ENCODE measurements at places on chromosomes 6 and 20.

DNA sequence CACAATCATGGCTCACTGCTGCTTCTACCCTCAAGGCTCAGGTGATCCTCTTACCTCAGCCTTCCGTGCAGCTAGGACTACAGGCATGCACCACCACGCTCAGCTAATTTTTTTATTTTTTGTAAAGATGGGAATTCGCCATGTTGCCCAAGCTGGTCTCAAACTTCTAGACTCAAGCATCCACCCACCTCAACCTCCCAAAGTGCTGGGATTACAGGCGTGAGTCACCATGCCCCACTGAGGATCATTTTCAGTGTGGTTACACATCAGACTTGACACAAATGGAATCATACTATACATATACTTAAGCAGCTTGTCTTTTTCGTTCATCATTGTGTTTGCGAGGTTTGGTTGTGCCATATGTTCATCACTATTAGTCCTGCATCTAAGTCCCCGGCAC, 26.6 kb downstream of the ZC3H12D start:
- no peak for DNase-seq

DNA sequence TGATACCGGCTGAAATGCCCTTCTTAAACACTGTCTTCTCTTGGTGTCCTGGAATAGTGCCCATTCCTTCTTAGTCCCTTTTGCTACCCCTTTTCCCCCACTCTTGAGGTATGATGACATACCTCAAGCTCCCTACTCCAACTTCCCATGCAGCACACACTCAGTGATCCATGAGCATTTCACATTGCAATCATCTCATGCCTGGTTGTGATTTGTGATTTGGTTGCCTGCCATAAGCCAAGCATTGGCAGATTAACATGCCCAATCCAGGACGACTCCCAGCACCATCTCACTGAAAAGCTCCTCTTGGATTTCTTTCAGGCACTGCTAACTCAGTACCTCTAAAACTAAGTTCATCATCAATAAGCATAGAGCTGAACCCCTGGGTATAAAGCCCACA, 14.7 kb upstream of the PTPRA start:
- DNase-seq = no peak

GRCh38 chr6:154503658-154504057, 6.8 kb downstream of the CNKSR3 start:
- no peak for DNase-seq

DNA sequence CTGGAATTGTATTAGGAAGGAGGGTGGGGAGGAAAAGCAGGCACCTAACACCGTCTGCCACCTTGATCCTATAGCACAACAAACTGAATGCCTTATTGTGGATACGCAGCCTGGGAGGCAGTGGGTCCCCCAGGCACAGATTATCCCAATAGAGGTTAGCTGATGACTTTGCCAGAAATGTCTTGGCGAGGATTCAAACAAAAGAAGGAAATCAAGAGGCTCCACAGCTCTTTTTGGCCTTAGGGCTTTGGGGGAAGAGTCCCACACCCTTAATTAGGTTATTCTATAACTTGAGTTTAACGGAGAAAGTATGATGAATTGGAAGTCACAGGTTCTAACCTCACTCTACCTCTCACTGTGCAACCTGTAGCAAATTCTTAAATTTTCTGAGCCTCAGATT, 102.0 kb downstream of the MRPL14 start:
- DNase-seq = no peak

DNA sequence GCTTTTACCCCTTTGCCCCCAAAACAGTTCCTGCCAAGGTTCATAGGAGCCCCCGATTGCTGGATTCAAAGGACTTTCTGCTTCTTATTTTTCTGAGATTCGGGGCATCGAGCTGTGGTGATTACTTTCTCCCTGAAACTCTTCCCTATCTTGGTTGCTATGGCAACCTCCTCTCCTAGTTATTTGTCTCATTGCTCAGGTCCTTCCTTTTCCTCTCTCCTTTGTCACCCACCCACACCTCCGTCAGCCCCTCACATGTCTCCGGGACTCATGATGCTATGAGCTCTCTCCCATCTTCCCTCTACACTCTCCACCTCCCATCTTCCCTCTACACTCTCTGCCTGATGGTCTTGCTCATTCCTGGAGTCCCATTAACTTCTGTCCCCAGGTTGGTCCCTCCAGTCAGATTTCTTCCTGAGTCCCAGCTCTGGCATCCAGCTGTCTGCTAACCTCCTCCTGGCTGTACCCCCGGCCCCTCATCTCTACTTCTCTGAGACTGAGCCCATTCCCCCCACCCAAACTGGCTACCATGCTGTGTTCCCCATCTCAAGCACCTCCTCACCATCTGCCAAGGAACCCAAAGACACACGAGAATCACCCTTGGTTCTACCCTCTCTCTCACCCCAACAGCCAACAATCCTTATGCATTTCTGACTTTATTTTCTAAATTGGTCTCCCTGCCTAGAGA, 30.2 kb upstream of the NNAT start:
- DNase-seq = no peak

DNA sequence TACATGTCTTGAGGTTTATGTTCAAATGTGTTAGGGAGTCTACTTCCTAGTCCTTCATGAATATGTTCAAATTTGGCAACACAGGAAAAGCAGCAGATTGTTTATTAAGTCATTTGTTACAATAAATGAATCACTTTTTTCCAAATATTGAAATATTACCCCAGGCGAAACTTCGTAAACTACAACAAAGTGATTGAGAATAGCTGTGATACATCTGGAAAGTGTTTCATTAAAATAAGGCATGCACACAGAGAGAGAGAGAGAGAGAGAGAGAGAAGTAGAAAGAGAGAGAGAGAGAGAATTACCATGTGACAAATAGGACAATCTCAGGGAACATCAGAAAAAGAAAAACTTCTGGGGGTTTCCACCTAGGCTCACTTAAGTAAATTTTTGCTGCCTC, 363.1 kb upstream of the PTCHD4 start:
- no peak for DNase-seq

GRCh38 chr20:40540166-40540565, 148.9 kb downstream of the MAFB start:
- DNase-seq = no peak

DNA sequence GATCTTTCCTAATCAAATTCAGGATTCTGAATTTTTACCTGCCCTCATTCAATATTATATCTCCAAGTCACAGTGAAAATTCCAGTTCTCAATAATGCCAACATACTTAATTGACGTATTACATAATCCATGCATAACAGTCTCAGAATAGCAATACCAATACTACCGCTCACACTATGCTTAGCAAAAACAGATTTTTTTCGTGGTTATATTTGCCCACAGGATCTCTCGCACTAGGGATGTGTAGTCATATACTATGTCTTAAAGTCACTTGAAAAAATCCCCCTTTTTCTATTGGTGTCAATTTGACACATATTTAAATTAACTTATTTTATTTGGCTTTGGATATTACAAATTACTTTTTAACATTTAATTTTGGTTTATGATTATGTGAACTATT, 323.1 kb upstream of the SLC35B3 start:
- DNase-seq = no peak

Measured in colonic mucosa (tissue), 4 donors.